ENCODE measurements at places on chromosomes 12 and 14.

DNA sequence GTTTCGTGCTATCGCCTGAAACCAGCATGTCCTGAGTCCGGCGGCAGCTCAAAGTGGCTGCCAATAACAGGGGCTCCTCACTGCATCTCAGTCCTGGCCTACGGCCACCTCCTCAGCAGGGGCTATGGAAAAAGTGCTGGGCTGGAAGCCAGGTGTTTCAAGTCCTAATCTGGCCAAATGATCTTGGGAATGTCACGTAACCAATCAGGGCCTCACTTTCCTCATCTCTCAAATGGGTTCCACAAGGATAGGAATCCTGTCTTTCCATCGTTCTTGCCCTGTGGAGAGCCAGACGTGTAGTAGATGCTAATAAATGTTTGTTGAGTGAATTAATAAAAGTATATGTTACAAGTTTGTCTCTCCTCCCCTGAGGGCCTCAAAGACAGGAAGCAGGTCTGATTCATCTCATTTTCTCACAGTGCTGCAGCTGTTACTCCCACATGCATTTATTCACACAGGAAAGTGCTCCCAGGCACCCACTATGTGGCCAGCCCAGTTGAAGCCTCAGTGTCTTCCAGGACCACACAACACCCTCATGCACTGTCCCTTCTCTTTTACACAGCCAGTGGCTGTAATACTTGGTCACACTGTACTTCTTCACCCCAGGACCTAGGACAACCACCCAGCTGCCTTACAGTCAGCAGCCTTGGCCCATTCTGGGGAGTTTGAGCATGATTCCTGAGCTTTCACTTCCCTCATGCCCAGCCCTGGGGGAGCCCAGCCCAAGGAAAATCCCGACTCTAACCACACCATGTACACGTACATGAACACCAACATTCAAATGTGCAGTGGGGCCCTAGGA is 5.0 kb downstream of the CMKLR1 start:
- peak; percentile 58 for DNase-seq

GRCh38 chr12:11652351-11653040 is 3.0 kb downstream of the ETV6 start:
- DNase-seq, result peak; percentile 81

GRCh38 chr12:118625050-118625675 is 248.8 kb downstream of the SUDS3 start:
- no peak for DNase-seq

DNA sequence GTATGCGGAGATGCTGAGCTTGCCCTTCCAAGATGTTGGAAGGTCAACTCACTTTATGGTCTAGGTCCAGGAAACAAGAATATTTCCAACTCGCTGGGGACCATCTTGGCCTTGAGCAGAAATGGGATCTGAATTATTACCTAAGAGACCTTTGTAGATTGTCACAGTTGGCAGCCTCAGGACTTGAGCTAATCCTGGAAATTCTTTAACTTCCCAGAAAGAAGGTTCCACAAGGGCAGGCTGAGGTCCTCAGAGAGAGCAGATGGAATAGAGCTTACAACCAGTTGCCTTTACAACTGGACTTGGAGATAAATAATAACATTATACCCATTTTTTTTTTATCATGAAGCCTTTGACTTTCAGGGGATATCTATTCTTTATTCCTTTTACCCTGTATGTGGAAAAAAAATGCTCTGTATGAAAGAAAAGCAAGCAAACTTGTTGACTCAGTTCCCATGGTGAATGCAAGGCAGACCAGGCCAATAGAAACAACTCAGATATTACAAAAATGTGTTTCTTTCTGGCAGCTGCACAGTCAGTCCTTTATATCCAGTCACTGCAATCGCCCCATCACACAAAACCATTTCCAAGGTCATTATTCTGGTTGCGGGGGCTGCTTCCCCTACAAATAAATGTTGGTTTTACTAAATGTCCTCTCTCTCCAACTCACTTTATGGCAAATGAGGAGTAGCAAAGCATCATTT is 401.4 kb downstream of the ZFP36L1 start:
- peak; percentile 82 for DNase-seq

GRCh38 chr12:6031001-6031400 is 85.9 kb upstream of the ANO2 start:
- no peak for DNase-seq

- no peak for DNase-seq
Measured at GRCh38 chr12:107311682-107312081, 218.3 kb upstream of the CRY1 start.

DNA sequence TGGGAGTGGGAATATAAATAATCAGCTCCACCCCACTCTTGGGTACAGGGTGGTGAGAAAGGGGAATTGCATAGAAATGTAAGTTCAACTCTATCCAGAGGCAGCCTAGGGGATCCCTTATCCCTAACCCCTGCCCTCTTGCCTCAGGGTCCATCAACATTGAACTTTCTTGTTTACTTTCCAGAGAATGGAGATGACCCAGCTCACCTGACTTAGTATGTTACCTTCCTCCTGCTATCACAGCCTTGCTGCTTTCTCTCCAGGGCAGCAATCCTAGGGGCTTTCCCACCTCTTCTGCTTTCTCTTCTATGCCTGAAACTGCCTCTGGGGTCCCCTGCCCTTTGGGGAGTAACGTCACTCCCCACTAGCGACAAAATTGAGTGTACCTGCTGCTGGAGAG is 2.7 kb downstream of the LRP1 start:
- no peak for DNase-seq

DNA sequence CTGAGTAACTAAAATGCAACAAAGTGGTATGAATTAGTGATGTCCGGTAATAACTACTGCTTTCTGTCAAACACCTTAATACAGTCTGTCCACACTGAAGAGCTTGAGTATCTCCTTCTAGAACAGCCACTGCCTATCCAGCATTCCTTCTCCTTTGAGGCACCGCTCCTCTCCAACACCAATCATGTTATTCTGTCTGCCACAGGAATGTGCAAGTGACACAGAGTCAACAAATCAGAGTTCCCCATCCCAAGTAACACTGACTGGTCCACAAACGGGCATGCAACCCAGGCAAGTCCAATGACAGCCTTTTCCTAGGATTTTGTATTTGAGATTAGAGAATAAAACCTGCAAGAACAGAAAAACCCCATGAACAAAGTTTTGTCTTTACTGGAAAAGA is 3.8 kb downstream of the GXYLT1 start:
- DNase-seq, result peak; percentile 61

DNA sequence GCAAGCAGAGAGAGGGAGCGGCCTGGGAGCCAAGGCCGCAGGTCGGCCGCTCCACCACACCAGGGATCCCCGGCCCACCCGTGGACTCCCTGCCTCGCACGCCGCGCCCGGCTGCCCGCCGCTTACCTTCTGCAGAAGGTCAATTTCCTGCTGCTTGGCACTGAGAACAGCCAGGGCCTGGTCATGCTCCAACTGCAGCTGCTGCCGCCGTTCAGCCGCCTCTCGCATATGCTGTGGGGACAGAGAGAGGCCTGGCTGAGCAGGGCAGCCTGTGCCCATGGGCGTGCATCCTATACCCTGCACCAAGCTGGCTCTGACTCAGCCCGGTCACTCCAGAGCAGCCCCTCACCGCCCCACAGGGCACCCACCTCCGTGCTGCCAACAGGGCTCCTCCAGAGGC is 141.1 kb downstream of the PIWIL1 start:
- no peak for DNase-seq

- DNase-seq, result no peak
Measured at GRCh38 chr12:119877639-119877948, 474 bp upstream of the CIT start.

DNA sequence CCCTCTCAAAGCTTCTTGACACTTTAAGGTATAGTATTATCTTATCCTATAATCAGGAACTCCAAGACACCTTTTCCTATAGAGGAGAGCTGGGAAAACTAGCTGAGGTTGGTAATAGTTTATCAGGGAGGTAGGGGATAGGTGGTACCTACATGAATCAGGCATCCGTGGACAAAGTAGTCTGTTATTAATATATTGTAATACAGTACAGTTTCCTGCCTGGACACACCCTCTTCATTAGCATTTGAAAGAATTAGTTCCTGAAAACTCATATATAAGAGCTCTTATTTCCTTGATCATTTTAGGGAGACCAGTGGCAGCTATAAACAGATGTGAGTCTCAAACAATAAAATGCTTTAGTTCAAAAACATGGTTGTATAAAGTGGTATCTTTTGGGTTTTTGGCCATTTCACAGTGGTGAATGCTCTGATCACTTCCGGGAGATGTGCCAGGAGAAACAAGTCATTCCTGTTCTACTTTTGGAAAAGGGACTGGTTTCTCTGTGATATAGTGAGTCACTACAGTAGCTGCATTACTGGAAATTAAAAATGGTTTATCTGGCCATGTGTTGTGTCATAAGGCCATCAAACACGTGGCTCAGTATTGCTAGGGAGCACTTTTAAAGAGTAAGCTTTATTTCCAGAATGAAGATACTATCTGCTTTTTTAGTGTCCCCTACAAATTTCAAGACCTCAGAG is 98.1 kb downstream of the KLRB1 start:
- peak; percentile 12 for DNase-seq

DNA sequence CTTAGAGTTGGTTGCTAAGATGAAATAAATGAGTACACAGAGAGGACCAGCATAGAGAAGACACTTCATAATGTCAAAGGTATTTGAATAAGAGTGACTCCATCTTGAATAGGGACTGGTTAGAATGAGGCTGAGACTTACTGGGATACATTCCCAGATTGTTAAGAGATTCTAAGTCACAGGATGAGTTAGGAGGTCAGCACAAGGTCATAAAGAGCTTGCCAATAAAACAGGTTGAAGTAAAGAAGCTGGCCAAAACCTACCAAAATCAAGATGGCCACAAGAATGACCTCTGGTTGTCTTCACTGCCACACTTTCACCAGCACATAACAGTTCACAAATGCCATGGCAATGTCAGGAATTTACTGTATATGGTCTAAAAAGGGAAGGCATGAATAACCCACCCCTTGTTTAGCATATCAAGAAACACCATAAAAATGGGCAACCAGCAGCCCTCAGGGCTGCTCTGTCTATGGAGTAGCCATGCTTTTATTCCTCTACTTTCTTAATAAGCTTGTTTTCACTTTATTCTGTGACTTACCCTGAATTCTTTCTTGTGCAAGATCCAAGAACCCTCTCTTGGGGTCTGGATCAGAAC is 8.3 kb upstream of the SERPINA1 start:
- DNase-seq, result no peak

DNA sequence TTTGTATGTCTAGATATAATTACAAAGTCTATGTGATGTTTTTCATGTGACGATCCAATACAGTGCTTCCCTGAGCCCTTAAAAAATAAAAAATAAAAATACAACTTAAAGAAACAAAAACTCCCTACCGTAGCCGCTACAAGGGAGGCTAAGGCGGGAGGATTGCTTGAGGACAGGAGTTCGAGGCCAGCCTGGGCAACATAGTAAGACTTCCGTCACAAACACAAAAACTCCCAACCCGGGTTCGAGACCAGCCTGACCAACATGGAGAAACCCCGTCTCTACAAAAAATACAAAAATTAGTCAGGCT is 669 bp upstream of the CDKN3 start:
- DNase-seq, result no peak

GRCh38 chr12:124901003-124901402 is 13.4 kb downstream of the UBC start:
- DNase-seq, result no peak

GRCh38 chr12:2535583-2536204 is 259.1 kb upstream of the FKBP4 start:
- peak; percentile 11 for DNase-seq

DNA sequence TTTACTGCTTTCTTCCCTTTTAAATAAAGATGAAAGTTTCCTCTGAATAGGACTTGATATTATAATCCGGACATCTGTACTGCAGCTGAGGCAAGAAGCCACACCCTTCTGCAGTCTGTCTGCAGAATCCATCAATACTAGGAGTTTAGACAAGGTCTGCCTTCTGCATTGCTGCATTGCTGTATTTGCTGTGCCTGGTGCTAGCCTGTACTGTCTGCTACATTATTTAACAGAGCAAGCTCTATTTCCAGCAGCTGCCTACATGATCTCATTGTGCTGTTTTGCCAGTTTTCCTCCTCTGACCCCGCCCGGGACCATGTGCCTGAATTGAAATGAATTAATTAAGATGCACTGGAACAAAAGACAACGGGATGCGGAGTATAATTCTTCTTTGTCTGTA is 1.7 kb downstream of the TUBA1A start:
- peak; percentile 61 for DNase-seq

DNA sequence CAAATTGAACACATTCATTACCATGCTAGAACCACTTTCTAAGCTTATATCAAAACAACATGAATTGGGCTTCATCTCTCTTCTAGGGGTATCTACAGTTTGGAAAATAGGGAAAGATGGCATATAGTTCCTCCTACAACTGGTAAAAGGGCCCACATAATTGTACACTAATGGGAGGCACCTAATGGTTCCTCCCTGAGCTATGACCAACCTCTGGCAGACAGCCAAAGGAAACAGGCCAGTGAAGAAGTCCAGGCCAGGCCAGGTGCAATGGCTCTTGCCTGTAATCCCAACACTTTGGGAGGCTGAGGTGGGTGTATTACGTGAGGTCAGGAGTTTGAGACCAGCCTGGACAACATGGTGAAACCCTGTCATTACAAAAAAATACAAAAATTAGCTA is 23.2 kb upstream of the APOF start:
- DNase-seq, result peak; percentile 7

DNA sequence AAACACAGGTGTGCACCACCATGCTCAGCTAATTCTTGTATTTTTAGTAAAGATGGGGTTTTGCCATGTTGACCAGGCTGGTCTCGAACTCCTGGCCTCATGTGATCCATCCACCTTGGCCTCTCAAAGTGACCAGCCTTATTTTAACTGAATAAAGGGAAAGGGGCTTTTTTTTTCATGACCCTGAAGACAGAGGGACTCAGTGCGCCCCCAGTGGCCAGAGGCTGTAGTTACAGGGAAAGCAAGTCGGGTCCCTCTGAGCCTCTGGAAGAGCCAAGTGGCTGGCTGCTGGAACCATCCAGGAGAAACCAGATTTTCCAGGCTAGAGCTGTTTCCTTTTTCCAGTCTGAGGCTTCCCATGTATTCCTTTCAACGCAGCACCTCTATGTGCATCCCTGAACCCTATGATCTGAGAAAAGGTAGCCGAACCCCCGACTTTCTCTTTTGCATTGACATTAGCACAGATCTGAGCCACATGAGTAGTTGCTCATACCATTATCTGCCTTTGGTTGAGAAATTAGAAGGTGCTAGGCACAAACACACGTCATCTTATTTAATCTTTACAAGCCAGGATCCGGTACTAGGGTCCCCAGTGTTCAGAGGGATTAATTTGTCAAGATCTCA is 342.7 kb downstream of the CACNA1C start:
- DNase-seq, result peak; percentile 34

DNA sequence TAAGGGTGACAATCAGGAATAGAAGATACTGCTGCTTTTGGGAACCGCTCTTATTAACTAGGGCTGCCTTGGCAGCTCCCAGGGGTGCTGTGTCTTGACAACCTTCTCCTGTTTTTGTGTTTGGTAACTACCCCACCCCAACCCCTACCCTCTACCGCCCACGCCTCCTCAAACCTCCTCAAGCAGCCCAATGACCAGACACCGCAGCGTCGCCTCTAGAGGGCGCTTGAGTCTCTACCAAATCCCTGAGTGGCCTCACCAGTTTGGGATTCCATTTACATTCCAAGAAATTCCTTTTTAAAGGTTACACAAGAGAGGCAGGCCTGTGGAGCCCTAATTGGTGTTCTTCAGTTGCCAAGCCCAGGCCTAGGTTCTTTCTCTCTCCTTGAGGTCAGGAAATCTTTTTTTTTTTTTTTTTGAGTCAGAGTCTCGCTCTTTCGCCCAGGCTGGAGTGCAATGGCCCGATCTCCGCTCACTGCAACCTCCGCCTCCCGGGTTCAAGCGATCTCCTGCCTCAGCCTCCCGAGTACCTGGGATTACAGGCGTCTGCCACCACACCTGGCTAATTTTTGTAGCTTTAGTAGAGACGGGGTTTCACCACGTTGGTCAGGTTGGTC is 72.4 kb upstream of the USP44 start:
- DNase-seq, result peak; percentile 82

All from iris pigment epithelial cell (primary cell).